ENCODE measurements at places on chromosomes 1 and 21. TPM values are rescaled to one million over a fixed set of nuclear protein-coding genes. Genes with fewer than 3 reads are reported as not detected.

- no peak for DNase-seq
Measured at GRCh38 chr21:30674312-30674711, 31.6 kb downstream of the KRTAP20-3 start.

- no peak for DNase-seq
Measured at GRCh38 chr1:110477445-110477957, 26.6 kb downstream of the PROK1 start.

DNA sequence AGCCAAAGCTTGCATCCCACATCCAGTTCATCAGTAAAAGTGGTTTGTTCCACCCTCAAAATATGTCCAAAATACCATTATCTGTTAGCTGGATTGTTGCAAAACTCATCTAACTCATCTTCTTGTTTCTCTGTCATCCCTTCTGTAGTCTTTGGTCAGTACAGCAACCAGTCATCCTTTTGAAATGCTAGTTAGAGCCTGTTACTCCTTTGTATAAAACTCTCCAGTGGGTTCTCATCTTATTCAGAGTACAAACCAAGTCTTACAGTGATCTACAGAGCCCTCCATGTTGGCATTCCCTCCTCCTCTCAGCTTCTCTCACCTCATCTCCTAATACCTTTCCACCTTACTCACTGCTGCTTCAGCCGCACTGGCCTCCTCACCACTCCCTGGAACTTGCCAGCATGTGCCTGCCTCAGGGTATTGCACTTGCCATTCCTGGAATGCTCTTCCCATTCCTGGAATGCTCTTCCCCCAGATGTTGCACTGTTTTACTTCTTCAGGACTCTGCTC lies 70.6 kb downstream of the LAMC1 start:
- peak; percentile 50 for DNase-seq

DNA sequence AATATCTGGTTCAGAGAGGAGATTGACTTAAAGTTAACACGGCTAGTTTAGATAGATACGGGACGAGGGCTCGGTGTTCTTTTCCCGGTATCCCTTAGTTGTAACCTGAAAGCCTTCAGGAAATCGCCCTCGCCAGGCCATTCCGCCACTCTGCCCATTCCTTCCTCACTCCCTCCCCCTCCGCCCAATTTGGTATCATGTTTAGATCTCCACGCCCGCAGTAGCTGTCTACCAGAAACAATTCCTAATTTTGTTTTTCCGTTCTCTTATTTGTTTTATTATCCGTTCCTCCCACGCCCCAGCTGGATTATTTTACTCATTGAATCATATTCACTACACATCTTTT lies 685 bp upstream of the VAMP4 start:
- DNase-seq: no peak

DNA sequence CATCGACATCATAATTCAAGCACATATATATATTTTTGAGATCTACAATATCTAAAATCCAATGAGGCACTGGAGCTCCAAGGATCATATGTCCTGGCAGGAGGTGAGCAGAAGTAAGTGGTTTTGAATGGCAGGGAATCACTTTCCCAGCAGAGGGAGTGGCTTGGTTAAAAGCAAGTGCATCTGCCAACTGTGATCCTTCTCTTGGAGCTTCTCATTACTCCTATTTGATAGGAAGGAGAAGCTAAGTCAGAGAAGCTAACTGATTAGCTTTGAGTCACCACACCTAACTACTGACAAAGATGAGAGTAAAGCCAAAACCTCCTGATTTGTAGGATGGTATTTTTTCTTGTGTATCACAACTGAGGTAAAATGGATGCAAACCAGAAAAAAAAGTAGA lies 55.0 kb downstream of the ALG14 start:
- DNase-seq: no peak

DNA sequence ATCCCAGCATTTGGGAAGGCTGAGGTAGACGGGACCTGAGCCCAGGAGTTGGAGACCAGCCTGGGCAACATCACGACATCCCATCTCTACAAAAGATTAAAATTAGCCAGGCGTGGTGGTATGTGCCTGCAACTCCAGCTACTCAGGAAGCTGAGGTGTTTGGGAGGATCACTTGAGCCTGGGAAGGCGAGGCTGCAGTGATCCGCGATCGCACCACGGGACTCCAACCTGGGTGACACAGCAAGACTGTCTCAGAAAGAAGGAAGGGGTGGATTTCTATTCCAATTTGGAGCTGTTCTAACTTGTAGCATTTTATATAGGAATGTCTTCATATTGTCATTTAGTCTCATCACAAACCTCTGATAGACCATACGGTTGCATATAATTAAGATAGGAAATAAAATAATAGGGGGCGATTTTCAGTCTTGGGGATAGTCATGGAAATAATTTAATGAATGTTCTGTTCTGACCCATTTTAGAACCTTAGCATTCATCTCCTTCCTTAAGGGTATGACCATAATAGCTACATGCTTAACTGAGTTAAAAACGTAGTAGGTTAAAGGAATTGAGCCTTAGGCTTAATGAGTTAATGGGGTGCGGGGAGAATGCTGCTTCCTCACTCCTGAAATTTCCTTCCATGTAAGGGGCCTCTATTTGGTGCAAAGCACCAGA lies 93.1 kb downstream of the ADCY10 start:
- no peak for DNase-seq

- DNase-seq: no peak
Measured at GRCh38 chr1:112528076-112528475, 19.3 kb downstream of the WNT2B start.

GRCh38 chr1:150650193-150650592 lies 20.8 kb upstream of the ENSA start:
- no peak for DNase-seq

DNA sequence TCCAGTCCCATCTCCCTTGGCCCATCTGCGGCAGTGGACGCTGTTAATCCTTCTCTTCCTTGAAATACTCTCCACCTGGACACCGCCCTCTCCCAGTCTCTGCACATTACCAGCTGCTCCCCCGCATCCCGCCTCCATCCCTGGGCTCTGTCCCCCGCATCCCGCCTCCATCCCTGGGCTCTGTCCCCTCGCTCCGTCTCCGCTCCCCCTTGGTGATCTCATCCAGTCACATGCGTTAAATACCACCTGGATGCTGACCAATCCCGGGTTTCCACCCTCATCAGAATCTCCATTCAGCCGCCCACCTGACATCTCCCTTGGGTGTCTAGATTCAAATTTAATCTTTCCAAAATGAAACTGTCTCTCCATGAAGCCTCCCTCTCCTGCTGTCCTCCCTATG lies 106.1 kb downstream of the PRDM2 start:
- no peak for DNase-seq

- no peak for DNase-seq
Measured at GRCh38 chr1:15418806-15419515, 9.3 kb downstream of the EFHD2 start.

- DNase-seq: no peak
Measured at GRCh38 chr1:207134581-207134980, 30.5 kb downstream of the C4BPA start.

DNA sequence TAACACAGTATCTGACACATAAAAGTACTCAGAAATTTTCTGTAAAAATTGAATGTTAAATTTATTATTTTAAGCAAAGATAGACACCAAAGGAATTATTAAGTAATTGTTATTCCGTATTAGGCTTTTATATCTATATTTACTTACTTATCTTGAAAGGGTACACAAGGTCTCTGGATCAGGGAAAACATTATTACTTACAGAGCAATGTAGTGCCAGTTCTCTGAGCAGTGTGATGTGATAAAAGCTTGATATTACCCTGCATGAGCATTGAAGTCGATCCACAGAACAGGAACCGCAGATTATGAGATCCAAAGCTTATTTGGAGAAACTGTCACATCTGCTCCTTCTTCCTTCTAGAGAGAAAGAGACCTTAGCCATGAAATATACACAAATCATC lies 637.9 kb upstream of the RGS18 start:
- no peak for DNase-seq

- DNase-seq: peak; percentile 53
Measured at GRCh38 chr1:162561616-162562469, at the start of gene UAP1. TSS of gene UAP1 (plus strand) at chr1:162561722. CDS start at chr1:162566069, 4,347 bp downstream.

DNA sequence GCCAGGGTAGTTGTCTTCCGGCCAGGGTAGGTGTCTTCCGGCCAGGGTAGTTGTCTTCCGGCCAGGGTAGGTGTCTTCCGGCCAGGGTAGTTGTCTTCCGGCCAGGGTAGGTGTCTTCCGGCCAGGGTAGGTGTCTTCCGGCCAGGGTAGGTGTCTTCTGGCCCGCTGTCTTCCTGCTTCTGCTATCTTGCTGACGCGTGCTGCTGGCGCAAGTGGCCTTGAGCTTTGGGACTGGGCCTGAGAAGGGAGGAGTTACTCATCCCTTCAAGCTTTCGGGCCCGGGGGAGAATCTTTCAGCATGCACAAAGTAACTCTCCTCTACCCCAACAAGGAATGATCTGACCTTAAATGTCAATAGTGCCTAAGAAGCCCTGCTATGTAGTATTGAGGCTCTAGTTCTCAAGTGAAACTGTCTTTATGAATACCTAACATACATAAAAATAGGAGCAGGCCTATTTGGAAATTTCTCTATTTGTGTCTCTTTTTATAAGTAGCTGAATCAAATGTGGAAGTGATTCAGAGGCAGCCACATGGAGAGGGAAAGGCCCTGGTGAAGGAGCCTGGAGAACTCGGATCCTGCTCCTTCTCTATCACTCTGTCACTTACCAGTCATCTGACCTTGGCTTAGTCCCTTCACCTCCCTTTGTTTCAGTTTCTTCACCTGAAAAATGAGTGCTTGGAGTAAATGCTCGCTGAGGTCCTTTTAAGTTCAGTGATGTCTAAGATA lies 65.6 kb downstream of the RGL1 start:
- no peak for DNase-seq

- peak; percentile 69 for DNase-seq
Measured at GRCh38 chr1:218025454-218025853, 259.6 kb upstream of the RRP15 start.

- no peak for DNase-seq
Measured at GRCh38 chr1:4090556-4090955, 190.5 kb upstream of the C1orf174 start.

GRCh38 chr1:225461533-225462428 lies 33.9 kb upstream of the LBR start:
- DNase-seq: no peak

The OR2T29 gene
- not detected for total RNA-seq

The ZNF697 gene
- total RNA-seq: 16.2 TPM

The DISP3 gene
- 0.02 TPM for total RNA-seq

The FMO5 gene
- total RNA-seq: 0.07 TPM

The FAM20B gene
- 23.2 TPM for total RNA-seq

The ACKR1 gene
- not detected for total RNA-seq

The LCE1D gene
- not detected for total RNA-seq

The HSD3B1 gene
- total RNA-seq: not detected

Data from HT1080 (cell line).